ENCODE measurements at places on chromosomes 3 and 15.

- DNase-seq: no peak
These were observed at the start of gene ALDH1A2 for GRCh38 chr15:58065445-58066041. Gene ALDH1A2, minus strand, starts transcription at chr15:58065711. Its CDS starts 61 bp downstream, at chr15:58065650.

DNA sequence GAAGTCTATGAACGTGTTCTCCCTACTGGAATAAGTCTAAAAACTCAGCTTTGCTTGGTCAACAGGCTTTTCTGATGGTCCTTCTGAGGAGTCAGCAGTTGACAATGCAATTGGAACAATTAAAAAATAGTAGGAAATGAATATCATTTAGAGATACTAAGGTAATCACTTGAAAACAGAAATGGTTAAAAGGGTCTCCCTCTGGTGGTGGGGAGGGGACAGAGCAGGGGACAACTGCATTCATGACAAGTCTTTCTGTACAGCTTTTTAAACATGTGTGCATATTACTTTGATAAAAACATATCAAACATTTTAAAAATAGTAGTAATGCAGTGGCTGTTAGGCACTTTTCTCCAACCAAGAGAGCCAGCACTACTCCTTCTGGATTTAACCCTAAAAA lies 119.9 kb upstream of the FHIT start:
- DNase-seq: peak; percentile 47

- no peak for DNase-seq
These were observed 36.6 kb downstream of the CPN2 start for GRCh38 chr3:194314388-194315068.

DNA sequence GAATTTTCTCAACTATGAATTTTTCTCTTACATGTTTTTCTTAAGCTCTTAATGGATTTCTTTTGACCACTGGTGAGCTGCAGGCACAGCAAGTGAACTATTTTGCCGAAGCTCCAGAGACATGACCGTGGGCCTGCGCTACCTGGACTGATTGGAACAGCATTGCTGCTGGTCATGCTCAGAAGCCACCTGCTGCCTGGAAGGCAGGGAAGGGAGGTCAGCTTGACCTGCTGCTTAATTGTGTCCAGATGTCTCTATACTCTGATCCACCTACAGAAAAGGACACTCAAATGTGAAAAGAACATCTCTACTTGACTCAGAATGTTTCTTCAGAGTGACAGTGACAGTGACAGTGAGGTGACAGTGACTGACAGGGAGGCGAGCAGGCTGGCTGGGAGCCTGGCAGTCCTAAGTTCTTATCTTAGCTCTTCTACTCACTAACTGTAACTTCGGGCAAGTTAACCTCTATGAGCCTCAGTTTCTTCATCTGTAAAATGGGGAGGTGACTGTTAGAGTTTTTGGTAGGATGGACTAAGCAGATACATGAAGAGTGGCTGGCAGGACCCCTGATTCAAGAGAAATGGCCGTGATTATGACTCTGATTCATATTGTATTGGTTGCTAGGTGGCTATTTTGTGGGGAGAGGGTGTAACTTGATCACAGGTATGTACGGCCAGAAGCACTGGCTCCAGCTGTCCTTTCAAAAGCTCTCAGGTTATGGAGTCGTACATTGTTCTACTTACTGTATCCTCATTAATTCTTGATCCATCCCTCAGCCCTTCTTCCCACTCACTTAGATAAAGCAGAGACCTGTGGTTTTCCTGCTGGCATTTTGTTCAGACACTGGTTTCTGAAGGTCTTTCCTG lies 54.8 kb upstream of the DLG1 start:
- DNase-seq: no peak

All from SK-N-DZ (cell line).